ENCODE measurements at places on chromosomes 7 and 10.
A peak's percentile ranks its signal among the peaks of the same experiment; 100 is the strongest.

DNA sequence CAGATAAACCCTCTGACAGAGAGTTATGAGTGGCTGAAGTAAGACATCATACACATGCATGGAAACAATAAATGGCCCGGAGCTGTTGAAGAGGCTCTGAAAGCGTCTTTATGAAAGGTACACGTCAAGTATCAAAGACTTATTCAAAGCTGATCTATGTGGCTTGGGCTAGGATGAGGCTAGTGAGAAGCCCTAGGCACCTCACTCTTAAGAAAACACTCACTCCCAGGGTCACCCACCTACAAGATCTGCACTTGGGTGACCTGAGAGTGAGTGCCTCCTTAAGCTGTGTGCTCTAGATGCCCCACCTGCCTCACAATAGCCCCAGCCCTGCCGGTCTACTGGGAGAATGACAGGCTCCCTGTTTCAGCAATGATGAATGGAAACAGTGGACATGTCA is 1.1 kb upstream of the GIMAP1 start:
- peak; percentile 57 for DNase-seq

GRCh38 chr10:28426392-28427159 is 106.3 kb upstream of the WAC start:
- no peak for DNase-seq

- DNase-seq: peak; percentile 2
Observed at GRCh38 chr10:69957886-69958555, 94.6 kb upstream of the MACROH2A2 start.

GRCh38 chr10:65788271-65788670 is 1137.6 kb upstream of the LRRTM3 start:
- DNase-seq: no peak

- DNase-seq: no peak
Observed at GRCh38 chr7:134522601-134523000, 4.8 kb upstream of the AKR1B10 start.

GRCh38 chr7:115191526-115191925 is 269.6 kb downstream of the MDFIC start:
- no peak for DNase-seq

- DNase-seq: no peak
Observed at GRCh38 chr7:123075838-123076467, 80.5 kb upstream of the TAS2R16 start.

GRCh38 chr10:92848441-92849233 is at the start of gene EXOC6:
EXOC6 (plus strand) TSS chr10:92848520; CDS start chr10:92848534, 14 bp downstream.
- peak; percentile 60 for DNase-seq

DNA sequence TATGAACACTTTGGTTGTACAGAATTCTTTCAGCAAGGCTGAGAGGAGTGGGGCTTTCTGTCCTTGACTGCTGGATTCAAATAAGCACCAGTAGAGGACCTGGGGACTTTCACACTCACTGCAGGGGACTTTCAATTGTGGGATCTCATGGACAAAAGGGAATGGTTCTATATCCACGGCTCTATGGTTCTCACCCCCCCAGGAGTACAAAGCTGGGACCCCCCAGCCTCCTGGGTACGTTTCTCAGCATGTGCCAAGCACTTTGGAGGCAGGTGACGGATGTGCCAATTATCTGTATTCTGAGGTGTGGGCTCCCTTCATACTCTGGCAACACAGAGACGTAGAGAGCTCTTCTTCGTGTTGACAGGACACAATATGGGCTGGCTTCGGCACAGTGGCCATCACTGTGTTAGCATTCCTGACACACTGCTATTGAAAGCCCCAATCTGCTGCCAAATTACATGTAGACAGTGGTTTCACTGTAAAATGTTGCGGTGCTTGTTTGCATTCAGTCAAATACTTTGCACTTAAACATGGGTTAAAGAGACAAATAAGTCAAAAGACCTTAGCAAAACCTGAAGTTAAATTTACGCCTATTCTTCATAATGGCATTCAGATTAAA is 92.7 kb upstream of the SAMD8 start:
- DNase-seq: no peak

- peak; percentile 77 for DNase-seq
Observed at GRCh38 chr7:140330128-140330527, 68.2 kb downstream of the SLC37A3 start.

GRCh38 chr7:121113288-121113687 is 124.8 kb downstream of the CPED1 start:
- DNase-seq: no peak

- DNase-seq: no peak
Observed at GRCh38 chr10:19629567-19629966, 186.7 kb upstream of the PLXDC2 start.

- DNase-seq: no peak
Observed at GRCh38 chr10:14567421-14567820, 207.3 kb downstream of the FAM107B start.

- no peak for DNase-seq
Observed at GRCh38 chr7:152136686-152137085, 111.2 kb downstream of the GALNT11 start.

GRCh38 chr10:131431533-131431932 is 120.0 kb upstream of the TCERG1L start:
- DNase-seq: no peak

DNA sequence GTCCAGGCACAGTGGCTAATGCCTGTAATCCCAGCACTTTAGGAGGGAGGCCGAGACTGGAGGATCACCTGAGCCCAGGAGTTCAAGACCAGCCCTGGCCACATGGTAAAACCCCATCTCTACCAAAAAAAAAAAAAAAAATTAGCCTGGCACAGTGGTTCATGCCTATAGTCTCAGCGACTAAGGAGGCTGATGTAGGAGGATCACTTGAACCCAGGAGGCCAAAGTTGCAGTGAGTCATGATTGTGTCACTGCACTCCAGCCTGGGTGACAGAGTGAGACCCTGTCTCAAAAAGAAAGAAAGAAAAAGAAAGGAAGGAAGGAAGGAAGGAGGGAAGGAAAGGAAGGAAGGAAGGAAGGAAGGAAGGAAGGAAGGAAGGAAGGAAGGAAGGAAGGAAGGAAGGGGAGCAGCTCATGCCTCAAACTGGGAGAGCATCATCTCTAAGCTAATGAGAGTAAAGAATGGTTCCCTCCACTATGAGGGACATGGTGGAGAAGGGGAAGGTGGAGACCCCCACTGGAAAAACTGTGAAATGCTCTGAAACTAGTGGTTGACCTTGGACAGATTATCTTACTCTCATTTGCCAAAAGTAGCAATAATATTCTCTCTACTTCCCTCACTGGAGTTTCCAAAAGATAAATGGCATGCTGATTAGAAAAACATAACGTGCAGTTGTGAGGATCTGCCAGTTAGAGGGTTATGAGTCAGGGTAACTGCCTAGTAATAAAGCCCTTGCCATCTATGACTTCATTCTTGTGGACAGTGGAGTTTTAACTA is 16.8 kb downstream of the GIMAP5 start:
- DNase-seq: no peak

GRCh38 chr7:39527296-39527695 is 38.9 kb upstream of the YAE1 start:
- no peak for DNase-seq

GRCh38 chr10:132989476-132990415 is 47.4 kb upstream of the CFAP46 start:
- DNase-seq: no peak

DNA sequence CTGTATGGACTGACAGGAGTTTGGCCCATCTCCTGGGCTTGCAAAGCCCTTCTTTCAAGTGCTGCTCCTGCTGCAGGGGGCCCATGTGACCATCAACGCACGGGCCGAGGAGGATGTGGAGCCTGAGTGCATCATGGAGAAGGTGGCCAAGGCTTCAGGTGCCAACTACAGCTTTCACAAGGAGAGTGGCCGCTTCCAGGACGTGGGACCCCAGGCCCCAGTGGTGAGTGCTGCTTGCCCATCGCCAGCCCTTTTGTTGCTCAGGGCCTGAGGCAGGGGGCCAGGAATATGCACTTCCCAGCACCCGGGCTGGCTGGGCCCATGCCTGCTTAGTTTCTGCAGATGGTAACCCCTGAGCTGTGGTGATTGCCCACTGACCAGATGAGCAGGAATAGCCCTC is 8.7 kb downstream of the PGAM2 start:
- no peak for DNase-seq

- DNase-seq: no peak
Observed at GRCh38 chr10:71436268-71437125, 39.8 kb downstream of the CDH23 start.

GRCh38 chr10:98104125-98104524 is 30.3 kb upstream of the R3HCC1L start:
- DNase-seq: no peak

DNA sequence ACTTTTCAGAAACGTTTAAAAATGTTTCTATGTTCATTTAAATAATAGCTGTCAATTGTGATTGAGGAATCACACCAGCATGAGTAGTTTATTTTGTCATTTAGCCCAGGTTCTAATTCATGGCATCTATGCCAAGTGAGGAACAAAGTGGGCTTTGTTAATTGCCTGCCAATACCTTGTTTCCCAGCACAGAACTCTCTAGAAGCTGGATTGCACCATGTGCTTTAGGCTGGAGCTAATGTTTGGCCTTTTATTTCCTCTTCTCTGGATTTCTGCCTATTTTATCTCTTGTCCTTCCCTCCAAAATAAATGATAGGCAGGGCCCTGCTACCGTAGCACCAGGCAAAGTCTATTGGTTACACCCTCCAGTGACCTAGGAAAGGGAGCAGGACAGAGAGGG is 109.9 kb upstream of the ITGB1 start:
- no peak for DNase-seq

- DNase-seq: no peak
Observed at GRCh38 chr7:144653449-144653848, 182.4 kb downstream of the TPK1 start.

GRCh38 chr10:49104323-49104722 is 11.0 kb downstream of the VSTM4 start:
- no peak for DNase-seq

DNA sequence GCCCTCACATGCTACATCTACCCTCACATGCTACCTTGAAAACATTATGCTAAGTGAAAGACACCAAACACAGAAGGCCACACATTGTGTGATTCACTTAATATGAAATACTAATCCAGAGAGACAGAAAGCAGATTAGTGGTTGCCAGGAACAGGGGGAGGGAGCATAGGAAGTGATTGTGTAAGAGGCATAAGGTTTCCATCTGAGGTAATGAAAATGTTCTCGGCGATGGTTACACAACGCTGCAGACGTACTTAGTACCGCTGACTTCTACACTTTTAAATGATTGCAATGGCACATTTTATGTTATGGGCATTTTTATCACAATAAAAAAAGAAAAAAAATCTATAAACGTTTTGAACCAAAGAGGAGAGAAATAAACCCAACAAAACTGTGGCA is 742.3 kb downstream of the TYW1 start:
- no peak for DNase-seq

DNA sequence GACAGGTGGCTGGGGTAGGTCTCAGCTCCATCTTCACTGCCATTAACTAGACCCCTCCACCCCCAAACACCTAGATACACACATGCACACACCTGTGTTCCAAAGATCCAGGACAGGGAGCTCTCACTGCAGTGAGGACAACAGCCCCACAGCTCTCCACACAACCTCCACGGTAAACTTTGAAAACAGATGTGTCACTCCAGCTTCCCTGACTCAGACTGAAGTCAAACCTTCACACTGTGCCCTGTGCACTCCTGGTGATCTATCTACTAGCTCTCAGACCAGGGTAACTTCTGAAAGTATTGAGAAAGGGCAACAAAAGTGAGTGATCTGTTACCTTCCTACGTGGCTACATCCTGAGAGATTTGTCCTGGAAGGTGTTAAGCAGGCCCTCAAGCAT is 519.8 kb downstream of the XPNPEP1 start:
- DNase-seq: no peak

GRCh38 chr7:27652518-27652917 is 10.2 kb downstream of the HIBADH start:
- no peak for DNase-seq

GRCh38 chr10:124688386-124688785 is 55.8 kb downstream of the FAM53B start:
- DNase-seq: no peak

DNA sequence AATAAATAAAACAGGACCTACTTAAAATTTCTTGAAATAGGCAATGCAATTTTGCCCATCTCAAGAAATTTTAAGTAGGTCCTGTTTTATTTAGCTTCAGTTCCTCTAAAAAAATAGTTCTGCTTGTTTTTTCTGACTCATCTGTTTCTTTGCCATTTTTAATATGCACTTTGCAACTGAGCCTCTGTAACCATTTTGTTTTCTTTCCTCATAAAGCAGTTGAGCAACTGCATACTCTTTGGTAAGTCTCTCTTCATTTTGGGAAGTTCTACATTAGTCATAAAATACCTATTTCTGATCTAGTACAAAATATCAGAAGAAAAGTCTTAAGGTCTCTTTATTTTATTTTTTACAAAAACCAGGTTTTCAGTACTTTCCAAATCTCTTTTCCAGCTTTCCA is 18.0 kb downstream of the TAS2R40 start:
- DNase-seq: no peak

- DNase-seq: no peak
Observed at GRCh38 chr10:109913306-109913892, 9.9 kb downstream of the XPNPEP1 start.

DNA sequence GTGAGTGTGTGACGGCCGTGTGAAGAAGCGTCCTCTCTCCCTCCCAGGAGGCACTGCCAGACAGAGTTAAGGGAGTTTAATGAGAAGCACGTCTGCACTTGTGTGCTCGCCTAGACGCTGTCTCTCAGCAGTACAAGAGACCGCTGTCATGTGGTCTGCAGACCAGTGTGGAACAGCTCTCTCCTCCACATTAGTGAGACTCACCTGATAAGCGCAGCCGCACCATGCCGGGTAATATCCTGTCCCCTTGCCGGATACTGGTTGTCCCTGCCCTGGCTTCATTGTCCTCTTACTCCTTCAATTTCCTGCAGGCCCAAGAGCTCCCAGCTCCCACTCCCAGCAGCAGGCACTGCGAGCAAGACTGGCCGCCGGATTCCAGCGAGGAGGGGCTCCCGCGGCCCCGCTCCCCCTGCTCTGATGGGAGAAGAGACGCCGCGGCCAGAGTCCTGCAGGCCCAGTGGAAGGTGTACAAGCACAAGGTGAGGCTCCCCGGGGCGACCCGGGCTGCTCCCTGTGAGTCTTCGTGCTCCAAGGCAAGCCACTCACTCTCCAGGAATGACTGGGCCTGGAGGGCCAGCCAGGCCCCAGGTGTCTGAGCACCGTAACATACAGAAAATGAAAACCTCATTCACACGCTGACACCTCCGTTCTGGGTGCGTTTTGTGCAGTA is 33.5 kb upstream of the TTYH3 start:
- DNase-seq: no peak

- peak; percentile 79 for DNase-seq
Observed at GRCh38 chr7:104943502-104944343, 70.3 kb upstream of the KMT2E start.

GRCh38 chr10:17512341-17513001 is 58.1 kb upstream of the ST8SIA6 start:
- DNase-seq: no peak

- no peak for DNase-seq
Observed at GRCh38 chr7:17554341-17555015, 256.0 kb downstream of the AHR start.

DNA sequence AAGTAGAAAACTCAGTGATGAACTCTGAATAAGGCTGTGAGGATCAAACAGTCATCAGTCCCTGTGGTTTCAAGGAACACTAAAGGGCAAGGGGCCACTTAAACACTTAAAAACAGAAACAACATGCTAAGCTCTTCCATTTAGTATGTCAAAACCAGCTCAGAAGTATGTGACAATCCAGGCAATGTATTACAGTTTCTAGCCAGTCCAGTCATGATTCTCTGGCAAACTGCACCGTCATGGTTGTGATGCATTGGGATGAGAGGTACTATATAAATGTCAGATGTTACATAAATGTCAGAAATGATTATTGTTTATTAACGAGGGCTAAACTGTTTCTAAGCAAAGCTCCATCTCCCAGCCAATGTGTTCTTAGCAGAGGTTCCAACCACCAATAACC is 4.7 kb upstream of the CREB5 start:
- DNase-seq: no peak
